ENCODE measurements at places on chromosomes 2 and 18.

- DNase-seq = no peak
Measured at GRCh38 chr2:157255746-157256145, 1.8 kb upstream of the GALNT5 start.

- no peak for DNase-seq
Measured at GRCh38 chr2:28354920-28355520, 37.6 kb upstream of the FOSL2 start.

DNA sequence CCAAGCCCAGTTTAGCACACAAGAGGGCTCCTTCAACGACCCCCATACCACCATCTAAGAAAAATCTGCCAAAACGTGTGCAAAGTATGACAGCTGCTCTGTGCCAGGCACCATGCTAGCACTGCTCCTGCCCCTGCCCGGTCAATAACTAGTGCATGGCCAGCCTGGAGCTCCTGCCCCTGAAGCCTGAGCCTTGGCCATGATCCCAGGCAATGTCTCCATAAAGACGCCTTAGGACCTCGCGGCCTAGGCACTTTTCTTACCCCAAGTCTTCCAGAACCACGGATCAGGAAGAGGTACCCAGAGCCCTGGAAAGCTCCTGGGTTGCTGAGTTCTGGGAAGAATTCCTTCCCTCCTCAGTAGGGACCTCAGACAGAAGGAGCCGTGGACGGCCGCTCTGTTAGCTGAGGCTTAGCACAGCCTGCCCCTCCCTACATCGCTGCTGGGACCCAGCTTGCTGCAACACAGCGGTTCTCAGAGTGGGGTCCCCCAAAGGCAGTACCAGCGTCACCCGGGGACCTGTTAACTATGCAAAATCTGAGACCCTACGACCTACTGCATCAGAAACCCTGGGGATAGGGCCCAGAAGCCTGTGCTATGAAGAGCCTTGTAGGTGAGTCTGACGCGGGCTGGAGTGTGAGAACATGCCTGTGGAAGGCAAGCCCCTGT is 117.8 kb upstream of the TWIST2 start:
- no peak for DNase-seq

DNA sequence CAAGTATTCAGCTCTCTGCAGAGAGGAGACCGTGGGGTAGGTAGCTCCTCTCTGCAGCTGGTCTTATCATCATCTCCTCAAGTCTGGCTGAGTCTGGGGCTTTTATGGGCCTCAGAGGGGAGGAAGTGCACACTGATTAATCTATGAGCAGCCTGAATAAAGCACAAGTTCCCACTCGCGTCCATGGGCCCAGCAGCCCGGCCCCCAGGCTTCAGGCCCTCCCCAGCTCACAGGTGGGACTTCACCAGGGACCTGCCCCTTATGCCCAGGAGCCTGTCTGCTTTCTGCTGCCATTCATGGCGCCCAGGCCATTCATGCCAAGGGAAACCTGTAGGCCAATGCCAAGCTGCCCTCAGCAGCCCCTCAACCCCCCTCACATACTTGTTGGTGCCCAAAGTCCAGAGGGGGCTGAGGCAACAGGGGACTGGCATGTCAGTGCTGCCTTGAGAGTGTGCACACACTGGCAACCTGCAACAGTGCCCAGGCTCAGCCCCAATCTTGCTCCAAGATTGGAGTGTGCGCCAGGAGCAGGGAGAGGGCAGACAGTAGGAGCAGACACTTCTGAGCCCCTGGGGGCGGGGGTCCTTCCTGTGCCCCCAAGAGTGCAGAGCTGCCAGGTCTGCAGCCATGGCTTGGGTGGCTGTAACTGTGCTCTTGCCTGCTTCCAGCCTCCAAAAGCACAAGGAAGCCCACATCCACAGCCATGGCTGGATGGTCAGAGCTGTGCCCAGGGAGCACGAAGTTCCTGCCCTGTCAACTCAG is 375.6 kb upstream of the VWC2L start:
- DNase-seq = no peak

GRCh38 chr2:204260162-204260877 is 285.0 kb upstream of the PARD3B start:
- DNase-seq = peak; percentile 47

- DNase-seq = no peak
Measured at GRCh38 chr2:206920310-206920709, 19.0 kb upstream of the CPO start.

DNA sequence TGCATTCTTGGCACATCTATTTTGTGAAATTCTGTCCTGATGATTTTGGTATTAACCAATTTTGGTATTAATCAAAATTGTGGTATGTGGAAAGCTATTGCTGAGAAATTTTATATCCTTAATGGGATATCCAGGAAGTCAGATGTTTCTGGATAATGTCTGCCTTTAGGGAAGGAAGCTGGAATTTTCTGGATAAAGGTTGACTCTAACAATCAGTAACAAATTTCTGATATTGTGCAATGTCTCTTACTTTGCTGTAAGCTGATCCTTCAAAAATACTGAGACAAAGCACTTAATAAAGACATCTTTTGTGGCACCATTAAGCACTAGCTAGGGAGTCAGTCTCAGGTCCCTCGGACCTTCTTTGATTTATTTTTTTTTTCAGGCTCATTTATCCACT is 100.8 kb upstream of the UGP2 start:
- no peak for DNase-seq

GRCh38 chr2:35463805-35464596 is 891.6 kb upstream of the CRIM1 start:
- no peak for DNase-seq

- no peak for DNase-seq
Measured at GRCh38 chr2:167697194-167697593, 550.2 kb downstream of the STK39 start.

DNA sequence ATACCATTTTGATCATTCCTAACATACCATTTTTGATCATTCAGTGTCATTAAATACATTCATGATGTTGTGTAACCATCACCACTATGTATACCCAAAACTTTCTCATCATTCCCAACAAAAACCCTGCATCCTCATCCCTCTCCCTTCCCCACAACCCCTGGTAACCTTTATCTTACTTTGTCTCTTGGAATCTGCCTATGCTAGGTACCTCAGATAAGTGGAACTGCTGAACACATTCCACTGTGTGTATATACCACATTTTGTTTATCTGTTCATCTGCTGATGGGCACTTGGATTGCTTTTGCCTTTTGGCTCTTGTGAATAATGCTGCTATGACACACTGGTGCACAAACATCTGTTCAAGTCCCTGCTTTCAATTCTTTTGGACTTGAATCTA is 83.8 kb upstream of the TFCP2L1 start:
- DNase-seq = no peak

- DNase-seq = no peak
Measured at GRCh38 chr2:133977405-133977804, 276.5 kb upstream of the MGAT5 start.

GRCh38 chr2:183025993-183026392 is 12.3 kb downstream of the NCKAP1 start:
- DNase-seq = no peak

DNA sequence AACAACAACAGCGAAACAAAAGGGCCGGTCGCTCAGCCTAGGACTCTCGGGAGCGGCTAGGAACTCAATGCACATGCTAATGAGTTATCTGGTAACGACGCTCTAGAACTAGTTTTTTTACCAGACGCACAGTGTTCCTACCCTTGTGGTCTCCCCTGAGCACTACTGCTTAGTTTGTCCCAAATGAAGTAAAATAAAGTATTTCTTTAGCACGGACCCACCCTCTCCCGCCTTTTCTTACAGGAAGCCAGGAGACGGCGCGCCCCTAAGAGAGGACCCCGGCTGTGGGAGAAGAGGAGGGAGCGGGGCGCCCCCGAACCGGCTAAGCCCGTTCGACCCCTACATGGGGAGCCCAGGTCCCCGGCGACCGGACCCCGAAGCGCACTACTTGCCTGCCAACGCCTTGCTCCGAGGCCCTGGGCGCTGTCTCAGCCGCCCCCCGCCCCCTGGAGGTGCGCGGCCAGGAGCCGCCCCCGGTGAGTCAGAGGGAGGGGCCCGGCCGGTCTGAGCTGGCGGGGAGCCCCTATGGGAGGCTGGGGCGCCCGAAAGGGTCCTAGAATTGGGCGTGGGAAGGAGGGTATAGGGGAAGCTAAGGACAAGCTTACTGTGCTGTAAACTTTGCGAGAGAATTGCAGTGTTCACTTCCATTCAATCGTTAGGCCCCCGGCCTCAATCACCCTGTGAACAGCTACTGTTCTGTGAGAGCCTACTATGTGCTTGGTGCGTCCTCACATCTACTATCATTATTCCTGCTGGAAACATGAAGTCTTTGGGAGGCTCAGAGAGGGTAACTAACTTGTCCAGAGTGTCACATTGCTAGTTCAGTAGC is 3.6 kb upstream of the CAPG start:
- DNase-seq = no peak

- DNase-seq = no peak
Measured at GRCh38 chr18:67428805-67429204, 87.7 kb downstream of the DSEL start.

- no peak for DNase-seq
Measured at GRCh38 chr2:151198645-151199044, 63.0 kb downstream of the RBM43 start.

DNA sequence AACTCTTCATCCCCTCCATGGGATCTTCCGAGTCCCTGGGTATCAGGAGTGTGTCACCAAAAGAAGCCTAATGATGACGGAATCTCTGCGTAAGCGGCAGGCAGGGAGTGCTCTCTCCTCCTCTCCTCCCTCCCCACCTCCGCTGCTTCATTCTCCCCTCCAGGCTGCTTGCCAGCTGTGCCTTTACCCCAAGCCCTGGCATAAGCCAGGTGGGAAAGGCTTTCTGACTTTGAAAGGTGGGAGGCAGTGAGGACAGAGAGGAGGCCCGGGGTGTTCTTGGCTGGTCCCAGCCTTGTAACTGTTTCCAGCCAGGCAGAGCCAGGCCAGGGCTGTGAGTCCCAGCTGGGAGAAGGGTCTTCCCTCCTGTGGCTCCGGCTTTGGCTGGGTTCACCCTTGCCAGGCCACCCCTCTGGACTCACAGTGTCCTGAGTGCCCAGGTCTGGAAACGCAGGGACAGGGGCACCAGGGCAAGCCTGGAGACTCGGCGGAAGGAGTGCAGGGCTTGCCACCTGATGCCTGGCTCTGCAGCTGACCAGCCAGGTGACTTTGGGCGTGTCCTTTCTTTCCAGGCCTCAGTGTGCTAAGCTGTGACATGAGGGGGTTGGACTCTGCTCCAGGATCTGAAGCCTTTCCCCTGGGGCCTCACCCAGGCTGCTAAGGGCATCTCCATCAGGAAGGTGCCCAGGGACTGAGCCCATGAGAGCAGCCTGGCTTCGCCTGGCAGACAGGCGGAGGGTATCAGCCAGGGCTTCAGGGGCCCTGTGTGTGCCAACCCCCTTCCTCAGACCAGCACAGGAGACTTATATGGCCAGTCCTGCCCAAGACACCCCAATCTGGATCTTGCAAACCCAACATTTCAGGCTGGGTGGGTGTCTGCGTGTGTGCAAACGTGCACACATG is 32.7 kb upstream of the HPCAL1 start:
- DNase-seq = no peak

DNA sequence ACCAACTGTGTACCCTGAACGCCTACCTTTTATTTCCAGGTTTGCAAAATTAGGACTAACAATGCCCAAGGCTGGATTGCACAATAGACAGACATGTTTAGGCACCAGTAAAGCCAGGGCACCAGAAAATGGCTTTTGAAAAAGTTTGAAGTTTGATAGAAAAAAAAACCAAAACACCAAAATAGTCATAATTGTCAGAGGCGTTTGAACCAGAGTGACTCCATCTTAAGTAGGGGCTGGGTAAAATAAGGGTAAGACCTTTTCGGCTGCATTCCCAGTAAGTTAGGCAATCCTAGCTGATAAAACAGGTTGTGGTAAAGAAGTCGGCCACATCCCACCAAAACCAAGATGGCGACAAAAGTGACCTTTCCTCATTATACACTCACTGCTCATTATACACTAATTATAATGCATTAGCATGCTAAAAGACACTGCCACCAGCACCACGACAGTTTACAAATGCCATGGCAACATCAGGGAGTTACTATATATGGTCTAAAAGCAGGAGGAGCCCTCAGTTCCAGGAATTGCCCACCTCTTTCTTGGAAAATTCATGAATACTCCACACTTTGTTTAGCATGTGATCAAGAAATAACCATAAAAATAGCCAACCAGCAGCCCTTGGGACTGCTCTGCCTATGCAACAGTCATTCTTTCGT is 105.1 kb upstream of the MSH2 start:
- DNase-seq = no peak

- DNase-seq = no peak
Measured at GRCh38 chr2:120770641-120771040, 35.0 kb downstream of the GLI2 start.

- no peak for DNase-seq
Measured at GRCh38 chr2:172607379-172607928, 51.6 kb downstream of the PDK1 start.

- peak; percentile 86 for DNase-seq
Measured at GRCh38 chr18:62524440-62525200, 1.8 kb downstream of the ZCCHC2 start.

DNA sequence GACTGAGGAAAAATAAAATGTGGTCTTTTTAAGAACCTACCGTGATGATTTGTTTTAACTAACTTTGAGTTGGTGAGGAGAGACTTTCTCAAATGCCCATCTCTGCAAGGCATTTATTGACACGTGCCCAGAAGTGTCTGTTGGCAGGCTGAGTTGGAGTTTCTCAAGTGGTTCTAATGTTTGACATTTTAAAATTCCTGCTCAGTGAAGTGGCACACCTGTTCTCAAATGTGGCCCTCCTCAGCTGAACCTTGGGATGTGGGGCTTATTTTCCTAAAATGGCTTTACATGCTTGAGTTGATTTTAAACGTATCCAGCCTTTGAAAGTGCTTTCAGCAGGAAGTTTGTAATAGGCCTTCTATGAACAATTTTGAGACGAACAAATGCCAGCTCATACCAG is 876 bp upstream of the CAVIN2 start:
- DNase-seq = peak; percentile 3

DNA sequence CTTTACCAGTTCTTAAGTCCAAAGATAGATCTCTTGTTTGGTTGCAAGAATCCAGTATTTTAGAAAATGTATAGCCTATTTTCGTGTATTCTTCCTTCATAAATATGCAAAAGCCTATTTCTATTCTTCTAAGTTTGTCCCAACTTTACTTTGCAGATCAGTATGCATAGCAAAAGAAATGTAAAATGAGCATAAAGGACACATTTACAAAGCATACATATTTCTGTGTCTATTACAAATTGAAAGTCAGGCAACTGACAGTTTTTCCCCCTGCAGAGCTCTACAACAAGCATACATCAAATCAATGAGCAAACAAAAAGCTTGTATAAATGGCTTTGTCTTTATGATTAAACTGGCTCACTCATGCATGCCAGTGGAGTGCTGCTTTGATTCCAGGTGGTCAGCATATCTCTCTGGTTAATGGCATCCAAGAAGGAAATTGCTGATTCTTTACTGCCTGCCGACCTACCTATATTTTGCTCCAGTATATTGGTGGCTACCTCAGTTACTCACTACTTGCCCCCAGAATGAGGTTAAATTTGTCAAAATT is 10.0 kb upstream of the VPS54 start:
- peak; percentile 70 for DNase-seq

GRCh38 chr18:77100751-77101355 is 31.7 kb downstream of the MBP start:
- DNase-seq = no peak

GRCh38 chr2:175036582-175037018 is 31.4 kb upstream of the CHN1 start:
- DNase-seq = peak; percentile 40

All from NCI-H526 (cell line).